ENCODE measurements at places on chromosomes 1 and 21.

GRCh38 chr1:111571987-111572386, 47.6 kb upstream of the RAP1A start:
- DNase-seq: no peak

GRCh38 chr1:245197911-245198379, 43.2 kb downstream of the KIF26B start:
- DNase-seq: no peak

GRCh38 chr1:102593276-102593675, 515.0 kb downstream of the COL11A1 start:
- no peak for DNase-seq

- DNase-seq: no peak
These were observed 30.4 kb downstream of the TMEM63A start for GRCh38 chr1:225851805-225852204.

- DNase-seq: no peak
These were observed 24.7 kb downstream of the FMO3 start for GRCh38 chr1:171115280-171115897.

DNA sequence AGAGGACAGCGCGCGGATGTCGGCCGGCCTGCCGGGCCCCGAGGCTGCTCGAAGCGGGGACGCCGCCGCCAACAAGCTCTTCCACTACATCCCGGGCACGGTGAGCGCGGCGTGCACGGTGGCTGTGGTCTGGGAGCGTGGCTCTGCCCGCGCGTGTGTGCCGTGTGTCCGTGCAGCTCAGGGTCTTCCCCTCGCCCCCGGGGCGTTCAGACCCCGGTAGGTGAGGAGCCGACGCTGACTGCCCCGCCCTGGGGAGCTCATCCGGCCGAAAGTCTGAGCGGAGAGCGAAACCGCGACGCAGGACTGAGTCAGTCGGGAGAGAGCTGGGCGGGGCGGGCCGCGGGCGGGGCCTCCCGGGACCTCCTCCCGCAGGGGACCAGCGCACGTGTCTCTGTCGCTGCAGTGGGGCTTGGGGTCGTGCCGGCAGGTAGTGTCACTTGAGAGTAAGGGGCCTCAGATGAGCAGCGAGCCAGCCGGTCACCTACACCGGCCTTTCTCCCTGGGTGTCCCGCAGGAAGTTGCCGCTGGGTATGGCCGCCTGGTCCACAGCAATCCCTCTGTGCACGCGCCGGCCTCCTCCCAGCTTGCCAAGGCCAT, 520 bp downstream of the PLEKHN1 start:
- DNase-seq: no peak

- DNase-seq: no peak
These were observed 53.5 kb downstream of the CAPN2 start for GRCh38 chr1:223765719-223766340.

GRCh38 chr21:17139696-17140095, 373.1 kb upstream of the CXADR start:
- no peak for DNase-seq

DNA sequence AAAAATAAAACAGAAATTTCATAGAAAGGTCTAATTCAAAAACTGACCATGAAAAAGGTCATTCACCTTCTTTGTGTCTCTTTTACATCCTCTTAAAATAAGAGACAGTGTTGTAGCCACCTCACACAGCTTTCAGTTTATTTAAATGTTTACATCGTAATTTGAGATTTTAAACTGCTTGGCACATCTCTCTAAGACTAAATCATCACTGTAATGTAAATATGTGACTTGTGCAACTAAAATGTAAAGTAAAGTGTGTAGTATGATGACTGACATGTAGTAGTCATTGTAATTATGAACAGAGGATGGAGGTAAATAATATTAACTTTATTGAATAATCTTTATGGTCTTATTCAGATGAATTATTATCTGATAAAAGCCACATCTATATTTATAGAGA, 283.9 kb downstream of the KCNT2 start:
- DNase-seq: no peak

DNA sequence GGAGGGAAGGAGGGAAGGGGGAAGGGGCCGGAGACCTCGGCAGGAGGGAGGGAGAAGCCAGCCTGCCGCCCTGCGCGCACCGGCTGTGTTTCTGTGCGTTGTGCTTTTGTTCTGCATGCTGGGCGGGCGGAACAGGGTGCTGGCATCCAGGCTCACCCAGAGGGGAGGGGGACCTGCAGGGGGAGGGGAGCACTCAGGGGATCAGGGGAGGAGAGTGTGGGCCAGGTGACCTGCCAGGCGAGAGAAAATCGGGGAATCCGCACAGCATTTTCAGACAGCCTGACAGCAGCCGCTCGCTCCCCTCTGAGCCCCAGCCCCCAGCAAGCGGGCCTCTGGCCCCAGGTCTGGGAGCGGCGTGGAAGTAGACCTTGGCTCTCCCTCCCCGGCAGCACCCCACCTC, 54.7 kb downstream of the RIPK4 start:
- DNase-seq: no peak

GRCh38 chr1:89723863-89724262, 90.9 kb downstream of the LRRC8C start:
- DNase-seq: no peak

- DNase-seq: no peak
These were observed 52.6 kb upstream of the GADD45A start for GRCh38 chr1:67632356-67632755.

- no peak for DNase-seq
These were observed 98.0 kb upstream of the C1orf174 start for GRCh38 chr1:3998086-3998485.

All from cerebellar nuclear complex (tissue), 1 donor.